ENCODE measurements at places on chromosomes 11 and 22.

DNA sequence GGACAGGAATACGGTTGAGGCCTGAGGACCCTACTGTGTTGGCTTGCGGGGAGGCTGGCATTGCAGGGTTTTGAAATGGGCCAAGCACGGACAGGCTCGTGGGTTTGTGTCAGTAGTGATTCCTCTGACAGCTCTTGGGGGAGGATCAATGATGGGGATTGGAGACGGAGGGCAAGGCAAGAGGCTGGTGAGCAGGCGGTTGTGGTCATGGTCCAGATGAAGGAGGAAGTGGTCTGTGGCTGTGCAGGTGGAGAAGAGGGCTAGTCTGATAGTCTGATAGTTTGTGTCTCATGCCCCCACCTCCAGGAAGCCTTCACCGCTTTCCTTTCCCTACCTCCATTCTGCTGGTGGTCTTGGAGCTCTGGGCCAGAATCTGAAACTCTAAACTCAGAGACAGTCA, 3.0 kb downstream of the MAFF start:
- peak; percentile 51 for DNase-seq

DNA sequence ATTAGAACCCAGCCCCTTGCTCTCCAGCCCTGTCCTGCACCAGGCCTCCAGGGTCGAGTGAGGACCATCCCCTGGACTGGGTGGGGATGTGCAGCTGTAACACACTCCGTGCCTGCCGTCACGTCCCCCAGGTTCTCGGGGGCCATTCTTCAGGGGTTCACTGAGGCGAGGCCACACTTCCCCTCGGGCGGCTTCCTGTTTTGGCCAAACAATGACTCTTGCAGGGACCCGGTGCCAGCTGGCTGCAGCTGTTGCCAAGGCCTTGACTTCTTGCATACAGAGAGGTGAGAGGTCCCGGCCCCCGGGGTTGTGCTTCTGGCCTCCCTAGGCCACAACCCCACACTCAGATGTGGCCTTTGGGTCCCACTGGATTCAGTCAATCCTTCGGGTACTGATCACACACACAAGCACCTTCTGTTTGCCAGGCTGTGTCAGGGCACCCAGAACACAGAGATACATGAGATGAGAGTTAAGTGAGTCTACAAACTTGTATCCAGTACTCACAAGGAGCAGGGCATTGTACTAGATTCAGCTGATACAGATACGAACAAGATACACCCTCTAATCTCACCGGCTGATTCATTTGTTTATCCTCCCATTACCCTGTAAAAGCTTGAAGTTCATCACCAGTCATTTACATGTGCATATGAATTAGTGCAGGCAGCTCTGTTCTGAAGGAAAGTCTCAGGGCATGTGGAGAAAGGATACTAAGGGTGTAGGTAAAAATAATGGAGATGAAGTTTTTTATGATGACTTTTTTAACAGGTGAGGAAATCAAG, 32.9 kb downstream of the LRRC32 start:
- DNase-seq: no peak

DNA sequence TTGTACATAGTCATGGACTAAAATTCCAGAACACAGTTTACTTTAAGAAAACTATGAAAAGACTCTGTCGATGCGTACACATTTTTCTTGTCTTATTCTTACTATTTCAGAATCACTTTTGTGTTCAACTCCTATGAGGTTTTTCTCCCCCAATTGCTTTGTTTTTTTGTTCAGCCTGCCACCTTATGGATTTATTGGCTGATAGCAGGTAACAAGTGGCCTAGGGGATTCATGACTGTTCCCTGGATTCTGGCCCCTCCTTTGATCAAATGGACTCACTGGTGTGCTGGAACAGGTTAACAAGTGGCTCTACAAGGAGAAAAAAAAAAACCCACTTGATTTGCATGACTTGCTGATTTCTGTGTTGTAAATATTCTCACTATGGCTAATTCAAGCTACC, 10.6 kb downstream of the MMP20 start:
- DNase-seq: no peak

GRCh38 chr11:2592559-2593392, 107.0 kb downstream of the KCNQ1OT1 start:
- DNase-seq: peak; percentile 0

DNA sequence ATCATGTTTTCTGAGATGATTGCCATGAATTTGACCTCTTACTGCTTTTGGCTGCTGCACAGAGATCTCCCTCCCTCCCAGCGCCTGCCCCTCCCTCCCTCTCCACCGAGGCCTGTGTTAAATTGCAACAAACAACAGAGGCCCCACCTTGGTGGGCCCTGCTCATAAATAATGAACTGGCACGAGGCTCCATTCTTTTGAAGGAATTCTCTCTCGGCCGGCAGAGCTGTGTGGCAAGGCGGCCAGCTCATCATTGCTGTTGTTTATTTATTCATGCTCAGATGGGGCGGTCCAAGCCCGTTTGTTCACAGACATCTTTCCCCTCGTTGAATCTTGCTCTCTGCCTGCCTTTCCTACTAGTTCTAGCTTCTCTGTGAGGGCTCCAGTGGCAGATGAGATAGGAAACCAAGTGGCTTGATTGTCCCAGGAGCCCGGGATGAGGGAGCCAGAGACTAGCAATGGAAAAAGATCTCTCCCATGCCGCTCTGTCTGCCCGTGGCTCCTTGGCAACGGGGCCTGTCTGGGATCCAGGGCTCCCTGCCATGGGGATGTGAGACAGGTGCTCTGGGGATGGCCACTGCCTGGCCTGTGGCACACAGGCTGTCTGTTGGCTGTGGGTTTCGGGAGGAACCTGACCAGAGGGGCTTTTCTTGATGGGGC, 192.6 kb downstream of the DSCAML1 start:
- peak; percentile 52 for DNase-seq

DNA sequence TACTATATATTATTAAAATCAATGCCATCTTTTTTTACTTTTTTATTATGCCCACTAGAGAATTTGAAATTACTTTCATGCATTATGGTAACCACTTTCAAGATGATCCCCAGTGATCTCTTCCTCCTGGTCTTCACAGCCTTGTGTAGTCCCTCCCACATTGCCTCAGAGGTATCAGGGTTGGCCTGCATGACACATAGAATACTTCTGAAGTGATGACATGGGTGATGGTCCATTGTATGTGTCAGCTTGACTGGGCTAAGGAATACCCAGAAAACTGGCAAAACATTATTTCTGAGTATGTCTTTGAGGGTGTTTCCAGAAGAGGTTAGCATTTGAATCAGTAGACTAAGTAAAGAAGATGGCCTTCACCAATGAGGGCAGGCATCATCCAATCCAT, 14.2 kb upstream of the ISX start:
- no peak for DNase-seq

DNA sequence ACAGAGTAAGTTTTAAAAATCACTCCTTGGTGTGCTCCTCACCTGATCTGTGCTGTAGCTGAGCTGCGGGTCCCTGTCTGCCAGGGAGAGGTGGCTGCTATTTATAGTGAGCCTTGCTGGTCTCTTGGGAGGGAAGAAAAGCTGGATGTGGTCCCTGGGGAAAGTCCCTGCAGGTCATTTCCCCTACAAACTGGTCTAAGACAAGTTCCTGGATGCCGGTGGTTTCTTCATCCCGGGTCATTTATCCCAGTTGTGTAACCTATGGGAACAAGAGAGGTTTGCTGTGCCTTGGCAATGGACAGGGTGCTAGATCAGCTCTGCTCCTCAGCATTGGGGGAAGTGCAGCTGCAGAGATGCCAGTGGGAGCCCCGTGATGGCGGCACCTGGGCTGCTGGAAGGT, at the start of gene SAA2:
Gene SAA2 (minus strand): TSS at position 108 of the 400 bp plus-strand sequence. CDS start 657 bp downstream, outside the sequence.
- peak; percentile 31 for DNase-seq

DNA sequence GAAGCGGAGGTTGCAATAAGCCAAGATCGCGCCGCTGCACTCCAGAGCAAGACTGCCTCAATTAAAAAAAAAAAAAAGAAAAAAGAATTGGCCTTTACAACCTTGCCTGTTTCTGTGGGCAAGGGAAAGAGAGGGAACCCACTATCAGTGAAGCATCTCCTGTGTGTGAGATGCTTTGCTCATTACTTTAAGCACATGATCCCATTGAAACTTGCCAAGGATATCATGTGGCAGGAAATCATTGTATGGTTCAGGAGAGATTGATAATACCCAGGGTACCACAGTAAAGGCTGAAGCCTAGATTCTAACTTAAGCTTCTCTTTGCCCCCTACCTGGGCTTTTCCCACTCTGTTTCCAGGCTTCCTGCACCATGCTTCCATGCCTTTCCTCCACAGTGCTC, 3.6 kb downstream of the LDLRAD3 start:
- DNase-seq: no peak

DNA sequence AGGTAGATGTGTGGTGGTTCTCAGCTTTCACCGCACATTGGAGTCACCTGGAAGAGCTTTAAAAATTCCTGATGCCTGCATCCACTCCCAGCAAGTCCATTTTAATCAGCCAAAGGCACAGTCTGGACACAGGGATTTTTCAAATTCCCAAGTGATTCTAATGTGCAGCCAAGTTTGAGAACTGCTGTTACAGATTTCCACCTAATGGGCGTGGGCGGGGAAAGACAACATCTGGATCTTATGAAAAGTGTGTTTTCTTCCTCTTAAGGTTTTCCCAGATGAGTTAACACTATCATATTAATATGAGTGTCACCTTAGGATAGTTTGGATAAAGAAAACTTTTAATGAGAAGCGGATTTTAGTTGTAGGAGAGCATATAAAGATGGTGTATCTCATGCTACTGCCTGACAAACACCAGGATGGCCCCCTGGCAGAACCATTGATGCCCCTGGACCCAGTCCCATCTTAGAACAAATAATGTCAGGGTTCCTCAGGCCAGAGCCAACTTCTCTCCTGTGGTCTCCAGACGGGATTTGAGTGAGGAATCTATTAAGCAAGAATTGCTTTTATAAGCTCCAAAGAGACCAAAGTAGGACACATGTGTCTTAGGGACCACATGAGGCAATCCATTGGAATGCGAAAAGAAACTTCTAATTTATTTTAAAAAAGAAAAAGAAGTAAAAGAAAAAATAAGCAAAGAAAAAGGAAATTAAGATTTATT, 31.9 kb downstream of the POU2AF1 start:
- DNase-seq: no peak

GRCh38 chr22:36234919-36235318, 4.4 kb downstream of the APOL2 start:
- no peak for DNase-seq

DNA sequence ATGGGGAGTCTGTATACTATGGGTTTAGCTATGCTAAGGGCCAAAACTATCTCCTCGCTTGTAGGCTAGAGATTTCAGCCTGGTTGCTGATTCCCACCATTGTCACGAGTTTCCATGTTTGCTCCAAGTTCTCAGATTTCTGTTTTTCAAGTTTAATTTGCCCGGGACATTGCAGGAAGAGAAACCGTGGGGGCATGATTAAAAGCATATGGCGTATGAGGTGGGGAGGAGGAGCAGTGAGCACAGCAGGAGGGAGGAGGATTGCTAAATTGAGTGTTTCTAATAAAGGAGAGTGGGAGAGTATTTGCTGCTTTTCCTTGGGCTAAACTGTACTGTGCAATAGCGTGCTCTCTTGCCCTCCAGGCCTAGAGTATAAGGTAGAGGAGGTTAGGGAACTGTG, 558.4 kb downstream of the METTL15 start:
- no peak for DNase-seq

DNA sequence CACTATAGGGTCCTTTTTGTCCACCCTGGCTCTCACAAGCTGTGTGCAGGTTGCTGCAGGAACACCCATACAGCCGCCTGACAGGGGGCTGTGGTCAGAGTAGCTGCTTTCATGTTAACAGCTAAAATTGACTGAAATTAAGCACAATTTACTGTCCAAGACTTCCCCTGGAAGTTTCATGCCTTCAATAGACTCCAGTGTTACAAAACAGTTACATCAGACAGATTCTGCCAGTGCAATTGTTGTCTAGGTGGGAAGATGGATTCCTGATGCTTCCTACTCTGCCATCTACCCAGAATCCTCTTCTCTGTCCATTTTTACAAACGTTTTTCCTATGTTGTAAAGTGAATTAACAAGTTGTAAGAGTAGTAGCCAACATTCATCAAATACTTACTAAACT, 5.3 kb upstream of the TSKU start:
- no peak for DNase-seq

DNA sequence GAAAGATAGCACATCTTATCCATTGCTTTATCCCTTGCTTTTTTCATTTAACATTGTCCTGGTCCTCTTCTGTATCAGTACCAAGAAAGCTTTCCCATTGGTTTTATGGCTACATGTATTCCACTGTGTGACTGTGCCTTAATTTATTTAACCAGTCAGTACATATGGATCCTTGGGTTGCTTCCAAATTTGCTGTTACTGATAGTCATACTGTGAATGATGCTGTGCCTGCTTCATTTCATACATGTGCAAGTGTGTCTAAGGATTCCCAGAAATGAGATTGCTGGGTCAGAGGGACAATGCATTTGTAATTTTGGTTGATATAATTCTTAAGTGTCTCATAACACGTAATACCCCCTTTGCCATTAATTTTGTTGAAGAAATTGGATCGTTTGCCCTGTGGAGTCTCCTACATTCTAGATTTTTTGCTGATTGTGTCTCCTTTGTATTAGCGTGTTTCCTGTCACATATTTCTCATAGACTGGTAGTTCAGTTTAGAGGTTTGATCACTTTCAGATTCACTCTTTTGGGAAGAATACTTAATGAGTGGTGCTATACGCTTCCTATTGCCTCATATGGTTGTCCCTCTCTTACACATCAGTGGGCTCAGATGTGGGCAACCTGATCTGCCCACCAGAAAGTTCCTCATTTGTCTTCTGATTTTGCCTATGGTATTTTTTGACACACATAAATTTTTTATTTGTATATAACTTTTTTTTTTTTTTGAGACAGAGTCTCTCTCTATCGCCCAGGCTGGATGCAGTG, 35.3 kb downstream of the MYBPC3 start:
- DNase-seq: no peak

DNA sequence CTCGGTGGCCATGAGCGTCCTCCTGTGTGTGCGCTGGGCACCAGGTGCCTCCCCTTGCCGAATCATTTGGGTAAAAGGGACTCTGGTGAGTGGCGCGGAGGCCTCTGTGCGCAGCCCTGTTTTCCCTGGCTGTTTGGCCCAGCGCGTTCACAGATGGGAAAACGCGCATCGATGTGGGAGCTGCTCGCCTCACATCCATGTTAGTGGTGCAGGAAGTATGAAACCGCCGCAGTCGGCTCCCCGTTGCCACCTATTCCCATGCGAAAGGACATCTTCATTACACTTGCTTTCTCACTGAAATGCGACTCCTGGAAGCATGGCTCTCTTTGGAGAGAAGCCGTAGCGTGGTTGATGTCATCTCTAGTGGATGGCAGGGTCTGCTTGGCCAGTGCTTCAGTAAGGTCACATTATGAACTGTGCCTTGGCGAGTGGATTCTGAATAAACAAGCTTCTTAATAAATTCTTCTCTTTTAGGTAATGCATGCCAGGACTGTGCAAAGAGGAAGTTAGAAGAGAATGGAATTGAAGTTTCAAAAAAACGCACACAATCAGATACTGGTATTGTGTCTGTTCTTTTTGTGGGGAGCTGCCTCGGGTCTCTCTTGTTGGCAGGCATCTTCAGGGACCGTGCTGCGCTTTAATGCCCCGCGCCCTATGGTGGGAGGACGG, 26.3 kb downstream of the FAM118A start:
- DNase-seq: no peak

- no peak for DNase-seq
Observed at GRCh38 chr11:112477581-112478317, 217.1 kb upstream of the PLET1 start.

All from Daoy (cell line).